ENCODE measurements at places on chromosomes 7 and 10.
A peak's percentile ranks its signal among the peaks of the same experiment; 100 is the strongest.

DNA sequence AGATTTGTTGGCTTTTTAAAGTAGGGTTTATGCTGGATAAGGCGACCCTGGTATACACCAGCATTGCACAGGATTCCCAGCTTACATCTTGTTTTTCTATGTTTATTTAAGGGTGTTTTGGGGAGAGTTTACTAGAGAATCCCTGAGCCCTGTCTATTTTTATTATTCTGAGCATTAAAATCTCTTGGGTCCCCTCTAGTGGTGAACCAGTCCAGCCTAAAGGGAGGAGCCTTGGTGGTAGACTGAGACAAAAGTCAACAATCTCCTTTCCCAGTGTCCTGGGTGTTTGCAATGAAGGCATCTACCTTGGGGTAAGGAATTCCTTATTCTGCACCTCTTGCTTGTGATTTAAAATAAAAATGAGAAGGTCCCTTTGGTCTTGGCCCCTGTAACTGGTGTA lies 38.2 kb downstream of the ANTXRL start:
- DNase-seq = no peak

DNA sequence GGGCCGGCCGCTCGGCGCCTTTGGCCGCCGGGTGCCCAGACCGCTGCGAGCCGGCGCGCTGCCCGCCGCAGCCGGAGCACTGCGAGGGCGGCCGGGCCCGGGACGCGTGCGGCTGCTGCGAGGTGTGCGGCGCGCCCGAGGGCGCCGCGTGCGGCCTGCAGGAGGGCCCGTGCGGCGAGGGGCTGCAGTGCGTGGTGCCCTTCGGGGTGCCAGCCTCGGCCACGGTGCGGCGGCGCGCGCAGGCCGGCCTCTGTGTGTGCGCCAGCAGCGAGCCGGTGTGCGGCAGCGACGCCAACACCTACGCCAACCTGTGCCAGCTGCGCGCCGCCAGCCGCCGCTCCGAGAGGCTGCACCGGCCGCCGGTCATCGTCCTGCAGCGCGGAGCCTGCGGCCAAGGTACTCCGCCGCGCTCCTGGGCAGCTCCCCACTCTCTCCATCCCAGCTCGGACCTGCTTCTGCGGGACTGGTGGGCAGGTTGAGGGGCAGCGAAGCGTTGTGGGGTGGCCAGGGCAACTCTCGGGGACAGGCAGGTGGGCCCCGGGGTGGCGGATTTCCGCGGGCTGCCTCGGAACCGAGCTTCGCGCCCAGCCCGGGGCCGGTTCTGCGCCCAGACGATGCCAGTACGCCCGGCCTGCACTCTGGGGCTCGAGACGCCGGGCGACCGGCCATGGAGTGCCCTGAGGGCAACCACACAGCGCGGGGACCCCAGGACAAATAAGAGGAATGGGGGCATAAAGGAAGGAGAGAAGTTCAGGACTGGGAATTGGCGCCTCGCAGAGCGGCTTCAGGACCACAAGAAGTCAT lies 578 bp downstream of the HTRA1 start:
- no peak for DNase-seq

DNA sequence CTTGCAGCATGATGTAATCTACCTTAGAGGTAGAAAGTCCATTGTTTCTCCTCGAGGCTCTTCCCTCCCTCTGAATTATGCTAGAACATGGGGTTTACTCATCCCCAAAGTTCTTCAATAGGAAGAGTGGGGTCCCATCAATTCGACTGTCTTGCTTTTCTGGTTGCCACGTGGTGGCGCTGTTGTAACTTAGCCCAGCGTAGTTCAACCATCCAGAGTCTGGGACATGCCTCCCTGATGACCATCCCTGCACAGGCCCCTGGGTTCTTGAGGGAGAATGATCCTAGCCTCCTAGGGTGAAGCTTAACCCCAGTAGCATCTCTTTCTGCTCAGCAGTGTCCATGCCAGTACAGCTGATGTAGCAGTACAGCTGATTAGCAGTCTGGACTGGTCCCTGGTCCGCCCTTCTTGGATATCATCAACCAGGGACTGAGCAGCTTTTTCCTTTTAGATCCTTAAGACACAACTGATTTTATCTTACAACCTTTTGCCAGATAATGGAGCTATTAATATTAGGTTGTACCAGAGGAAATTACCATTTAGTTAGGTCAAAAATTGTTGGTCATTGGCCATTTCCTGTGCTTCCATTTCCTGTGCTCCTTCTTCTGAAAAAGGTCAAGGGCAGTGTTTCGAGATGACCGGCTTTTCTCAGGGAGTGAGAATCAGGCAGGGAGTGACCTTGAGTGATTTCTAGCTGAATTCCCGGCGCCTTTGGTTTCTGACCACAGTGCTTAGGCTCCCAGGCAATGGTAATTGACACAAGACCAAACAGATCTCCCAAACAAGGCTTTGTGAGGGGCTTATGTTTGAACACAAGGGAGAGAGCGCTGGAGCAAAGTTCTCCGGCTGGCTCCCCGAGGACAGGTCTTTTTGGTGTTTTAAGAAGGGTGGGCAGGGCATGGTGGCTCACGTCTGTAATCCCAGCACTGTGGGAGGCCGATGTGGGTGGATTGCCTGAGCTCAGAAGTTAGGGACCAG lies 65.4 kb downstream of the TACC2 start:
- no peak for DNase-seq

- no peak for DNase-seq
Observed at GRCh38 chr10:101062232-101063049, 652 bp downstream of the KAZALD1 start.

DNA sequence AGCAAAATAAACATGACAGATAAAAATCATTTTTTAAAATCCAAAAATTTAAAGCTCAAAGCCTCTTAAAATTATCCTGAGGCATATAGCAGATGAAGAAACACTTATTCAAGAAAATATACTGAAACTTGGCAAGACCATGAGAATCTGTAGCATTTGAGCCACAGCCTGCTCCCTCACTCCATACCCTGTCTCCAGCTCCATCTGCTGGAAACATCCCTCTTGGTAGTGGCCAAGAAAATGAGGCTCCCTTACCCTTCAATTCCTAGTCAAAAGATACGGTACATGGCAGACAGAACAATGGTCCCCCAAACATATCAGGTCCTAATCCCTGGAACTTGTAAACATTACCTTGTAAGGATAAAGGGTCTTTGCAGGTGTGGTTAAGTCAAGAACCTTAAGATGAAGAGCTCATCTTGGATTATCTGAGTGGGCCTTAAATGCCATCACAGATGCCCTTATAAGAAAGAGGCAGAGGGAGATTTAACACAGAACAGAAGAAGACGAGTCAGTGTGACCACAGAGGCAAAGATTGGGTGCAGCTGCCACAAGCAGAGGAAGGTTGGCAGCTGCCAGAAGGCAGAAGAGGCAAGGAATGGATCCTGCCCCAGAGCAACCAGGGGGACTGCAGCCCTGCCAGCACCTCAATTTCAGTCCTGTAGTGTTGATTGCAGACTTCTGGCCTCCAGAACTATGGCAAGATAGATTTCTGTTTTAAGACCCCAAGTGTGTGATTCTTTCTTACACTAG lies 149.4 kb downstream of the ZNF248 start:
- no peak for DNase-seq

DNA sequence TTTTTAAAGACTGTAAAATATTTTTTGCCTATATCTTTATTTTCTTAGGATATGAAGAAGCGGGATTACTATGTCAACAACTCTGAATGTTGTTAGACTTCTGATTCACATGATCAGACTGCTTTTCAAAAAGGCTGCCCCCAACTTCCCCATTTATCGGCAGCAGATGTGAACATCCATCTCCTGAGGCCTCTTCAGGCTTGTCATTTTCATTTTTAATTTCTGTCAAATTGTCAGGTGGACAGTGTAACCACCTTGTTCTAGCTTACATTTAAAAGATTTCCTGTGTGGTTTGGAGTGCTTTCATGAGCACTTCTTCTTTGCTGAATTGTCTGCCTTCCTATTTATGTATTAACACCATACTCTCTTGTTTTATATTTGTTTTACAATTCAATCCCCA lies 78.8 kb upstream of the GSDME start:
- DNase-seq = no peak

- DNase-seq = no peak
Observed at GRCh38 chr7:83836028-83836427, 187.1 kb upstream of the SEMA3E start.

- no peak for DNase-seq
Observed at GRCh38 chr10:8159341-8160165, 105.1 kb downstream of the GATA3 start.

GRCh38 chr7:156069891-156070290 lies 257.6 kb upstream of the SHH start:
- DNase-seq = no peak

DNA sequence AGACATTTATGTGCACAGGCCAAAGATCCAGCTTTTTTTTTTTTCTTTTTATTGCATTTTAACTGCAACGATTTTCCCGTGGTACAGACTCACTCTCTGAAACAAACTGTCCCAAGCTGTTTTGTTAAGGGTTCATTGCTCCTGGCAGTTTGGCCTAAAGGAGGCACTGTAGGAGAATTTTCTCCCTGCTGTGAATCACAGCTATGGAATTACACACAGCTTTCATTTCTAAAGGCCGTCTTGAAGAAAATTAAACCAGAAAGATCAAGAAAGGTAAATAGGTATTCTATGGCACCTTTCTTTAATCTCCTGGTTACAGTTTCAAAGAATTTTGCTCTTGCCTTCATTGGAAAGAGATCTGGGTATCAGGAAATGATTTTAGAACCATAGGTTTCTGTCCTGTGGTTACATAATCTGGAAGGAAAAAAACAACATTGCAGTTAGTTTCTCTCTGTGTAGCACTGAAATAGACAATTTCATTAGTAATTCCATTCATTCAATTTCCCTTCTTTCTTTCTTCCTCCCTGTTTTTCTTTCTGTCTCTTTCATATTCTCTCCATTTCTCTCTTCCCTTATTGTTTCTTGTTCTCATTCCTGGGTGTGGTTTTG lies 51.2 kb downstream of the PDK4 start:
- DNase-seq = peak; percentile 27

DNA sequence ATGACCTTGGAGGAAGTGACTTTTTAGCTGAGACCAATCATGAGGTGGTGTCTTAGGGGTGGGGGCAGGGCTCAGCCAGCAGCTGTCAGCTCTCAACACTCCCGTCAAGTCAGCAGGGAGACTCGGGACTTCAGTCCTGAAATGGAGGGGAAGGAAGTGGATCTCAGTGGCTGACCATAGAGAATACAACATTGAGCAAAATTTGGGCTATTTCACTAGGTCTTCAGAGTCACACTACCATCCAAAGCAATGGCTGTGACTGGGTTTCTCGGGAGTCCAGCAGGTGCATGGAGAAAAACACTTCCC lies 16.8 kb upstream of the GIMAP6 start:
- no peak for DNase-seq

- no peak for DNase-seq
Observed at GRCh38 chr7:70434376-70434775, 697.6 kb upstream of the GALNT17 start.

DNA sequence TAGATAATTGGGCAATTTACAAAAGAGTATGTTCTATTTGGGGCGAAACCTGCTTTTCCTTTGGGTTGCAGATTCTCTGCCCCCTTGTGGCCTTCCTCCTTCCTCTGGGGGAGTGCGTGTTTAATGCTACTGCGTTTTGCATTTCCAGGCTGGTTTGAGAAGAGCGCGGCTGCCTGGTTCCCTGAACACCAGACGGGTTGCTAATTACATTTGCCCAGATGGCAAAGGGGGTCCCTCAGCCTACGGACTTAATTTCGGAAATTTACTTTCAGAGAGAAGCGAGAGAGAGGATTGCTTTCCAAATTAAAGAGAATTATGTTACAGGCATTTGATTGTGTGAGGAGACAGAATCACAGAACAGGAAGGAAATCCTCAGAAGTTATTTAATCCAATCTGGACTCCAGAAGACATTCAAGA lies 91.9 kb upstream of the JAZF1 start:
- peak; percentile 18 for DNase-seq

DNA sequence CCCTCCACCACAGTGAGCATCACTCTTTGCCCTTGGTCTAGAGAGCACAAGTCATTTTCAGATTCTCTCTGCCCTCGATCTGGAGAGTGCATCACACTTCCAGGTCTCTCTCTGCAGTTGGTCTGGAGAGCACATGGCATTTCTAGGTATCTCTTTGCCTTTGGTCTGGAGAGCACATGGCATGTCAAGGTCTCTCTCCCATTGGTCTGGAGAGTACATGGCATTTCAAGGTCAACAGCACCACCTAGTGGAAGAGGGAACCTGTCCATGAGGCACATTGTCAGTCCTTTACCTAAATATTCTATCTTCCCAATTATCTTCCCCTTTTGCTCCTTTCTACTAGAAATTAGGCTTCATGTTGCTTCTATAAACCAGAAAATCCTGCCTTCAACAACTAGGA lies 1139.4 kb downstream of the XPNPEP1 start:
- DNase-seq = no peak

GRCh38 chr10:97149079-97149531 lies 36.7 kb downstream of the SLIT1 start:
- no peak for DNase-seq

- no peak for DNase-seq
Observed at GRCh38 chr7:105776986-105777910, 99.2 kb downstream of the ATXN7L1 start.

DNA sequence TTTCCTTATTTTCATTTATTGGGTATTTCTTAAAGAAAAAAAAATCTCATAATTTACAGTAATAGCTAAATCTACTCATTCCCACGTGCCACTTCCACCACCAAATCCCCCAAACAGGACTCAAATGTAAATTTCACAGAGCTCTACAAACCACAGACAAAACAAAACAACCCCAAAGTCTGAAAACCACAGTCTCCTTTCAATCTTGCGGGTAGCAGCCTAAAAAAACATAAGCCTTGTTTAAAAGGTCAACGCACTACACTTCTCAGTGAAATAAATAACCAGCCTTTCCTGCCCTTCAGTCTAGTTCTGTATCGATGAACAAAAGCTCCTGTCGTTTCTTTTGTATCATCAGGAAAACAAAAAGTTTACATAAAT lies 121.8 kb upstream of the AFAP1L2 start:
- no peak for DNase-seq

DNA sequence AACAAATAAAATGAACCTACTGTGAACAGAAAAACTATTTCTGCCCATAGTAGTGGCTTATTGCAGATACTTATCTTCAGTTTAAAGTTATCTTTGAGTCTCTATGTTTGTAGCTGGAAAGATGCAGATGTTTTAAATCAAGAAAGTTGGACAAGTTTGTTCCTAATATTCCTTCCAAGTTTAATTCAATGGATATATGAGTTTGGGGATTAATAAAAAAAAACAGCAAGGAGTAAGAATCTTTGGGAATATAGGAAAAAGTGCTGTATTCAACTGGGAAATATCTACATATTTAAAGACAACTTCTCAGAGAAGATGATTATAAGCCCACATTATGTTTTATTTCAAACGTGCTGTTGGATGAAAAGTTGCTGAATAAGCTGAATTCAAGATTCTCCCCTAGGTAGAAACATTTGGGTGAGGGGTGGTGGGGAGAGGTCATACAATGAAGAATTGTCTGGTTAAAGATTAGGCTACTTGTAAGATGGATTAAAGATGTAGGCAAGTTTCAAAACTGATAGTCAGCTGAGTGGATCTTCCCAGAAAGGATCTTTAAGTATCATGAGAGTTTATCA lies 1135.2 kb downstream of the CNTNAP2 start:
- no peak for DNase-seq

GRCh38 chr10:91592266-91592975 lies 40.5 kb downstream of the PPP1R3C start:
- no peak for DNase-seq
